ENCODE measurements at places on chromosomes 7 and 10.

- DNase-seq: no peak
These were observed 28.4 kb downstream of the CAMK1D start for GRCh38 chr10:12377658-12378290.

- no peak for DNase-seq
These were observed 39.1 kb upstream of the FGL2 start for GRCh38 chr7:77238703-77239136.

DNA sequence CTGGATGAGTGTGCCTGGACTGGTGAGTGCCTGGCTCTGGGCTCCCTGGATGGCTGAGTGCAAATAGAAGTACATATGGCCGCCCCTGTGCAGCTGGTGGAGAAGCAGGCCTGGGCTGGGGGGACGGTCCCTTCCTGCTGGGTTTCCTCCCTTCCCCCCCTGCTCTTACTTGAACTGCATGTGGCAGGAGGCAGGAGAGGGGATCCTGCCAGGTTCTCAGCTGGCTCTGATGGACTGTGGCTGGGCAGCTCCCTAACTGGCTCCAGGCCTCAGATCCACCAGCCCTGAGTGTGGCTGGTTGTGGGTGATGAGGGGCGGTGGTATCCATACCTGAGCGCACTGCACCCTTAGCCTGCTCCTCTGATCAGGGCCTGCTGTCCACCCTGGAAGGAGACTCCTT is 26.9 kb downstream of the ADCY1 start:
- DNase-seq: no peak

GRCh38 chr10:23516530-23516929 is 77.7 kb downstream of the OTUD1 start:
- no peak for DNase-seq

GRCh38 chr7:108001764-108002725 is 916 bp downstream of the LAMB1 start:
- DNase-seq: no peak

All from stimulated activated CD8-positive, alpha-beta memory T cell treated with anti-CD3 and anti-CD28 coated beads, Interleukin-15, amount 100 ng/mL, for 24 hours (primary cell).